ENCODE measurements at places on chromosomes 3 and 15.

GRCh38 chr3:128285967-128286321 is 132.7 kb downstream of the EEFSEC start:
- no peak for DNase-seq

- DNase-seq, result no peak
Measured at GRCh38 chr15:32706704-32707103, 11.1 kb upstream of the GREM1 start.

DNA sequence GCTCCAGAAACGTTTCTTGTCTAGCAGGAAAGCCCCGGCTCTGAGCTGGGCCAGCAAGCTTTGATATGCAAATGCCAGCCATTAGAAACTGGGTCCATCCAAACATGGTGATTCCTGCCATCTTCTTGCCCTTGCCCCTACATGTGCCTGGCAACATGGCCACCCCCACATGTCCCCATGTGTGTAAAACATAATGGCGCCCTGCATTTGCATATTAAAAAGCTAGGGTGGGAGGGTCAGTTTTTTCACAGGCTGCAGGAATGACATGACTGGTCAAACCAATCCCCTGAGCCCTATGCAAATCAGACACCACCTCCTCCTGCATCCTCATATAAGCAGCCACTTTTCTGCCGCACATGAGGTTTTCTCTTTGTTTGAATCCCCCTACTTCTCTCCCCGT is 21.2 kb downstream of the GPR156 start:
- DNase-seq, result no peak

- DNase-seq, result no peak
Measured at GRCh38 chr15:60761505-60761845, 282.5 kb upstream of the ICE2 start.

DNA sequence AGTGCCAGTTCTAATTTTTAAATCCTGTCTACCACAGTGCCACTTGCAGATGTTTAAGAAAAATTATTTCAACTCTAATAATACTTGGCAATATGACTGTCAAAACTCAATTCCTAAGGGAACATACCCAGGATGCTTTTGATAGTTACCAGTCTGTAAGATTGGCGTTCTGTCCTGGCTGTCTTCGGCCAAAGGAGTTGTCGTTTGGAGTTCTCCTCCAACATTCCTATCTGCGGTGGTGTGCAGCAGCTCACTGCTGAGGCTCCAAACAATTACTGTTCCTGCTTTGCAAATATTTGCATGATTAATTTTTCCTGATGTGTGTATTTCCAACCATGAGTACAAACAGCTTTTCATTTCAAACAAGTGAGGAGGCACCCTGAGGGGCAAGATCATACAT is 330.8 kb upstream of the DPH6 start:
- DNase-seq, result no peak

DNA sequence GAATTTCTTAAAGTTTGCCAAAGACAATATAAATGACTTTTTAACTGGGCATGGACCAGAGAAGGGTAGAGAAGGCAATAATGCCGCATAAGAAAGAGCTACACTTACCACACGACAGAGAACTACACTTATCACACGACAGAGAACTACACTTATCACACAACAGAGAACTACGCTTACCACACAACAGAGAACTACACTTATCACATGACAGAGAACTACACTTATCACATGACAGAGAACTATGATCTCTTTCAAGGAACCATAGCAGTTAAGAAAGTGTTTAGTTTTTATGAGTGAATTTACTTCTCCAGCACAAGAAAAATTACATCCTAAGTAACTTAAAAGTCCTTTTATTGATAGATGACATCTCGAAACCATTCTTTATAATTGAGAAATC is 32.0 kb downstream of the DCUN1D1 start:
- no peak for DNase-seq

DNA sequence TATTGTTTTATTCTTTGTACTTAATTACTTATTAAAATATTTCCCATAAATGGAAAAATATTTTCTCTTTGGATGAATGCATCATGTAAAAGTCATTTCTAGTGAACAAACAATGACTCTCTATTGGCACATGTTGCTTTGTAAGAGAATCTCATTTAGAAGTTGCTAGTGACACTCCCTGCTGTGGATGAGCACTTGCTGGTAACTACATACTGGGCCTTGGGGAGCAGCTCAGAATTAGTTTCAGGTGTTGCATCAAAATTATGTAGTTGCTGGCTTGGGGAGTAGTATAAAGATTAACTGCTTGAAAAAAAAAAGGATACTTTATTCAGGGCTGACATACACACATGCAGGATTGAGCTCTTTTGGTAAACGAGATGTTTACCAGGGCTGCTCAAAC is 80.3 kb upstream of the KCNAB1 start:
- no peak for DNase-seq

- no peak for DNase-seq
Measured at GRCh38 chr3:107209302-107209990, 167.8 kb upstream of the CCDC54 start.

- no peak for DNase-seq
Measured at GRCh38 chr3:48748754-48749153, 31.7 kb upstream of the IP6K2 start.

DNA sequence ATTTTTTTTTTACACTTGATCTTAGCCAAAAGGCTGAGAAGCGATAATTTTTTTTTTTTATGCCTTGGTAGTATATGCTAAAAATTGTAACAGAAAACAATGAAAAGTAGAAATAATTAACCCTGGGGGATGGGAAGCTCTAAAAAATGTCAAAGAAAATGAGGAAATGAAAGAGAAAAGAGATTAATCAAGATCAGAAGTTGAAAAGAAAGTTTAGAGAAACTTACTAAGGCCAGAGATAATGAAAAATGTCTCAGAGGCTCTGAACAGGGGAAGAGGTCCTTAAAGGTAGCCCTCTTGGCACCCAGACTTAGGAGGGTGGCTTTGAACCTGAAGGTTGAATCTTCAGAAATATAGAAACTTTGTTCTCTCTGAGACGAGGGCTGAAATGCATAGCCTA is 58.6 kb upstream of the ZBED2 start:
- no peak for DNase-seq

- no peak for DNase-seq
Measured at GRCh38 chr3:172102123-172102882, 62.9 kb downstream of the FNDC3B start.

DNA sequence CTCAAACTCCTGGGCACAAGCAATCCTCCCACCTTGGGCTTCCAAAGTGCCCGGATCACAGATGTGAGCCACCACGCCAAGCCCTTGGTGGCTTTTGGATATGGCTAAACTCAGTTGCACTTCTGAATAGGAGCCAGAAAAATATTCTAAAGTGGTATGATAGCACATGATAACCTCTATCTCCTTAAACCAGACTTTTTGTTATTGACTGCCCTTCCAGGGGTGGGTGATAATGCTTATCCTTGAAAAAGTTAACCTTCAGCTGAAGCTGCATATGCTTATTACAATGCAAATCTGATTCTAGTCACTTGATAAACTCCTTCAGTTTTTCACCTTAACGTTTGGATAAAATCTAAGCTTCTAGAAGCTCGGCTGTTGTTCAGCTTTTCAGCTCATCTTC is 6.3 kb downstream of the CCNB2 start:
- no peak for DNase-seq

- DNase-seq, result no peak
Measured at GRCh38 chr15:75577401-75578172, 1.5 kb downstream of the PTPN9 start.

GRCh38 chr3:105093371-105094252 is 273.1 kb upstream of the ALCAM start:
- no peak for DNase-seq

- no peak for DNase-seq
Measured at GRCh38 chr3:15690748-15691147, 89.2 kb downstream of the BTD start.

- no peak for DNase-seq
Measured at GRCh38 chr15:31427411-31427810, 100.8 kb downstream of the KLF13 start.

- no peak for DNase-seq
Measured at GRCh38 chr3:73550032-73550431, 74.7 kb downstream of the PDZRN3 start.

All from NCI-H2107 (cell line).